Occipital lobe (tissue), 3 donors: ENCODE measurements at places on chromosomes 2 and 18. TPM values are rescaled to one million over a fixed set of nuclear protein-coding genes. Genes with fewer than 3 reads are reported as not detected.

DNA sequence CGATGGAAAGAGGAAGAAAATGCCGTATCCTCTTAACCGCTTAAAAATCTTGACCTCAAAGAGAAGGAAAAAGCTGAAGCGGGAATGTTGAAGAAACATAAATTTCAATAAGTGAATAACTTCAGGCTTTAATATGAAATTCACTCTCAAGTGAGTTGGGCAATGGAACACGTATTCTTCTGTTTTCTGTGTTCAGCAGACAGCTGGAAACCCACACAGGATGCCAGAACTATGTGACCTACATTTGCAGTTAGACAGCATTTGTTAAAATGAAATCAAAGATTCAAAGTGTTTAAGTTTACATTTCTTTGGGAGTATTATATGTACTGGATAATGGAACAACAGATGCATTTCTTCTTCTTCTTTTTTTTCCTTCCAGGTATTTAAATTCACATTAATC lies 80.5 kb upstream of the SPATS2L start:
- no peak for DNase-seq

Gene CNDP1
- total RNA-seq: 0.16 TPM

- no peak for DNase-seq
These were observed 5.2 kb downstream of the CCBE1 start for GRCh38 chr18:59691996-59692395.

Gene FEV
- not detected for total RNA-seq

Gene GCG
- not detected for total RNA-seq
